ENCODE measurements at places on chromosomes 6 and 20. TPM values are rescaled to one million over a fixed set of nuclear protein-coding genes. Genes with fewer than 3 reads are reported as not detected.

ADGRG6 gene
- 145 TPM for total RNA-seq

DNA sequence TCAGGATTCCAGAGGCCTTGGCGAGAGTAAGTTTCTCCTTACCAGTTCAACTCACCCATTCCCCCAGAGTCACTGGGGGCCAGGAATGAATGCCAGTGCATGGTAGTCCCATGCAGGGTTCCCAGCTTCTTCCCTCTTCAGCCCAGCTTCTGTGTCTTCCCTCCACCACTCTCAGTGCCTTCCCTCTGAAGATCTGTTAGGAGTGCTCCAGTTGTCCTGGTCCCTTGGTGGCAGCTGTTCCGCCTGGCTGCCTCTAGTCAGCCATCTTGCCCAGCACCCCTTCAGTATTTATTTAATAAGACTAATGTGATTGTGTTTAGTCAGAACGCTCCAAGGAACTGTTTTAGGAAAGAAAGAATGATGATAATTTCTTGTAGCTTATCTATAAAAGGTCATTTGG lies 23.1 kb downstream of the FIG4 start:
- DNase-seq = no peak

DNA sequence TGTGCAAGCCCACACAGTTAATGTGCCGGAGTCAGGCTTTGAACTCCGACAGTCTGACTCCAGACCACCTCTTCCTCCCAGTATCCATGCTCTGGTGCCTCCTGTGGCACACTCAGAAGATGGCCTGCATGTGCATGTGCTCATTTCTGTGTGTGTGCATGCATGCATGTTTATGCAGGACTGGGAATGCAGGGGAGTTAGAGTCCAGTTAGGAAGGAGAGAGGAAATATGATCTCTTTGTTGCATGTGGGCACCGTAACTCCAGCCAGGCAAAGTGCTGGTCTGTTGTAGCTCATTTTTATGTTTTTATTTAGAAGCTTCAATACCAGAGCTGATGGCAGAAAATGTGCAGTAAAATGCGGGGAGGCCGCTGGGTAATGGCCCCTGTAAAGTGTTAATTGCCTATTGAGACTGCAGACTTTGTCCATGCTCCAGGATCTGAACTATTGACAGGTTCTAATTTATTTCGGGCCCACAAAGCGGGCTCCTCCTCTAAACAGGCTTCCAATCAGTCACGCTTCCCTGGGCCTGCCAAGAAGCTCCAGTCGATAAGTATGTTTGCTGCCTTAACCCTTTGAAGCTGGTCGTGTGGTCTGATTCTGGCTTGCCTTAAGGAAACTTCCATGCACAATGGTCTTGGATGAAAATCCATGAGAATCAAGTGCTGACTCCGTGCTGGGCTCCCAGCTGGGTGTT lies 248.3 kb downstream of the DHX35 start:
- no peak for DNase-seq

GRCh38 chr6:158662954-158663624 lies 13.2 kb downstream of the SYTL3 start:
- peak; percentile 43 for DNase-seq

GRCh38 chr20:2330090-2330695 lies 34.4 kb downstream of the TGM3 start:
- DNase-seq = no peak

GRCh38 chr6:168608113-168608400 lies 167.1 kb downstream of the SMOC2 start:
- DNase-seq = no peak

GRCh38 chr6:45483021-45483420 lies 105.3 kb upstream of the SUPT3H start:
- DNase-seq = no peak

BPIFB4 gene
- total RNA-seq = not detected

DNA sequence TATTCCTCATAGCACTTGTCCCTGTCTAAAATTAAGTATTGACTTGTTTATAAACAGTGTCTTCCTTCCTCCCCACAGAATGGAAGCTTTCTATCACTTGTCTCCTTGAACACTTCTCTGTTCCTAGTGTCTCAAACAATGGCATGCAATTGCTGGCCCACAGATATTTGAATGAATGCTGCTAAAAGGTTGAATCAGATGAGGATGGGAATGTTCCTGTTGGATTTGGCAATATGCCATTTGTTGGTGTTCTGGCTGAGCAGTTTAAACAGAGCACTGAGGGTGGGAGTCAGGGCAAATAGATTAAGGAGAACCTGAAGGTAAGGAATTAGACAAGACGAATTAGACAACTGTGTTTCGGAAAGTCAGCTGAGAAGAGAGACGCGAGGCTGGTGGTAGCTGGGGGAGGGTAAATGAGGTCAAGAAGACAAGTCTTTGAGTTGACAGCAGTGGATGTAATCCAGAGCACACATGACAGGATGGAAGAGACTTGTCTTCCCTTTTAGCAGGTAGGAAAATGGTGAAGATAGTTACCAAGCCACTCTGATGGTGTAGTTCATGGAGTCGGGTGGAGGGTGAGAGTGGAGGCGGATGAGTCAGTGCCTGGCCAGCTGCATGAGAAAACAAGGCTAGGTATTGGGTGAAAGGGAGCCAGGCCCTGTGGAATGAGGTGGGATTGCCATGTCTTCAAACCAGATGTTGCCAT lies 58.3 kb upstream of the GNRH2 start:
- no peak for DNase-seq

HLA-DOA gene
- total RNA-seq = 25.6 TPM

All from ureter (tissue), 1 donor.